ENCODE measurements at places on chromosomes 16 and 17.

GRCh38 chr17:57752031-57752905, 7.2 kb upstream of the CCDC182 start:
- DNase-seq, result no peak

DNA sequence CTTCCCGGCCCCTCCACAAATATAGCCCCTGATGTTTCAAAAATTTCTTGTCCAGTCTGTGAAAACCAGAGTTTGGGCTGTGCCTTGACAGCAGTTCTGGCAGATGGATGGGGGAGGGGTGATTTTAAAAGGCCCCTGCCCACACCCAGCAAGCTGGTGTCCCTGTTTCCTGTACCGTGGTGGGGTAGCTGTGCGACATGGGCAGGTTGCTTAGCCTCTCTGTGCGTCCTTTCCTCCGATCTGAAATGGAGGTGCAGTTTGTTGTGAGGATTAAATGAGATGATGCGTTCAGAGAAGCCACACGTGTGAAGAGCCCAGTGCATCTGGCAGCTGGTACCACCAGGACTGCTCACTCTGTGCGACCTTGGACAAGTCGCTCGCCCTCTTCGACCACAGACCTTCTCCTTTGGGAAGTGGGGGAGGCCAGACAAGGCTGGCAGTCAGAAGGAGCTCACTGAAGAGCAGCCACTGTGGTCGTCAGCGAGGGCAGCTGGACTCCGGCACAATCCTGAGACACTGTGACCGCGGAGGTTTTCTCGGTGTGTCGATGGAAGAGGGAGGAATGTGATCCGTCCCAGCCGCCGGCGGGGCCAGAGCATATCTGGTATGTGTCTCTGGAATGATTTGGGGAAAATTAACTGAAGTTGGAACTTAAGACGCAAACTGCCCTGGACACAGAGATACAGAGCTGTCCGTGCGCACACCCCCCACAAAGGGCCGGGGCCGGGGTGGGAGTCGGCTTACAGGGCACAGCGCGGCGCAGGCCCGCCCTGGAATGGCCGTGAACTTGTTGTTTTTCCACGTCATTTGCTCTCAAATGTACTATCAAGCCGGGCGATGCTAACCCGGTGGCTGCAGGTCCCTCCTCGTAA, 721 bp upstream of the WFIKKN2 start:
- DNase-seq, result no peak

- no peak for DNase-seq
These were observed 206.5 kb upstream of the IRX3 start for GRCh38 chr16:54493061-54493460.

GRCh38 chr17:44530896-44531418, 26.3 kb upstream of the FZD2 start:
- DNase-seq, result no peak

DNA sequence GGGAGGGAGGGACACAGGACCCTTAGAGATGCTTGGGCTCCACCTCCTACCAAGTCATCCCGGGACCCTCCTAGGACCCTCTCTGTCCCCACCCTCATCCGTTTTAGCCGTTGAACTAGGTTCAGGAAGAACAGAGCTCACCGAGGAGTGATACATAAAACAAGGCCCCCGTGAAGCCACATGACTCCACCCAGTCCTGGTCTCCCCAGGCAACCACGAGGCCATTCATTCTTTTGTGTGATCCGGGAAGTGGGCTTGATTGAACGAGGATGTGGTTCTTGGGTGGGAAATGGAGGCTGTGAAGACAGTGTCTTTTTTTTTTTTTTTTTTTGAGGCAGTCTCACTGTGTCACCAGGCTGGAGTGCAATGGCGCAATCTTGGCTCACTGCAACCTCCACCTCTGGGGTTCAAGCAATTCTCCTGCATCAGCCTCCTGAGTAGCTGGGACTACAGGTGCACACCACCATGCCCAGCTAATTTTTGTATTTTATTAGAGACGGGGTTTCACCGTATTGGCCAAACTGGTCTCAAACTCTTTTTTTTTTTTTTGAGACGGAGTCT, 14.8 kb downstream of the TRARG1 start:
- DNase-seq, result peak; percentile 68
